Bone marrow (tissue), 2 donors: ENCODE measurements at places on chromosomes 6 and 20.

GRCh38 chr20:34921436-34921835, 34.2 kb downstream of the GSS start:
- DNase-seq, result no peak

GRCh38 chr20:31849306-31849930, 4.0 kb upstream of the FOXS1 start:
- no peak for DNase-seq

- DNase-seq, result no peak
Observed at GRCh38 chr6:23529902-23530301, 596.1 kb upstream of the NRSN1 start.

GRCh38 chr6:20411544-20411943, 9.9 kb downstream of the E2F3 start:
- DNase-seq, result no peak

DNA sequence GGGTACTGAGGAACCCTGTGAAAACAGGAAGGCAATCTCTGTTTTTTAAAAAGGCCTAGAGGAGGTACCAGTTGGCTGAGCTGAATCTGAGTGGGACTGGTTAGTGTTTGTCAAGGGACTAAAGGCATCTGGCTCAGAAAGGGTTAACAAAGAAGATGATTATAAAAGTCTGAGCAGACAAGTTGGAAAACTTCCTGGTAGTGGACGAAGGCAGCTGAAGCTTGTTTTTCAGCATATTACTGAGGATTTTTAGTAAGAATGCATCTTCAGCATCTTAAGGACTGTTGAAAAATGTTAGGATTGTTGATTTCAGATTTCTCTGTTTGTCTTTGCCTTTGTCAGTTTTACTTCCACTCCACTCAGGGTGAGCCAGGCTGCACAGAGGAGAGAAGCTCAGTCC, 5.1 kb downstream of the GPX5 start:
- no peak for DNase-seq
